Myometrial cell (primary cell): ENCODE measurements at places on chromosomes 5 and 9. TPM values are rescaled to one million over a fixed set of nuclear protein-coding genes. Genes with fewer than 3 reads are reported as not detected.

Gene PCDHGB3
- total RNA-seq = 0.58 and 0.71 TPM in 2 replicates

Gene FOXD4
- not detected in 2 replicates for total RNA-seq

Gene FOXD4L3
- not detected in 2 replicates for total RNA-seq

Gene IQGAP2
- total RNA-seq = 0.58 and 0.71 TPM in 2 replicates

Gene RNF180
- under 0.01 and 0.35 TPM in 2 replicates for total RNA-seq

Gene CLK4
- total RNA-seq = 4.4 and 7.8 TPM in 2 replicates

Gene ISL1
- 1.7 TPM in 1 of 2 replicates, not detected in the other for total RNA-seq

Gene SLC6A7
- total RNA-seq = not detected in 2 replicates

Gene SPATA31C1
- not detected in 2 replicates for total RNA-seq

Gene IFNA13
- total RNA-seq = not detected in 2 replicates

Gene DMRTA1
- total RNA-seq = under 0.01 TPM in 1 of 2 replicates, not detected in the other

Gene PCDHB9
- 0.18 TPM in 1 of 2 replicates, not detected in the other for total RNA-seq

Gene DNAI1
- under 0.01 TPM in 1 of 2 replicates, not detected in the other for total RNA-seq

Gene FGF18
- not detected in 2 replicates for total RNA-seq
